ENCODE measurements at places on chromosomes 7 and 10.

GRCh38 chr7:88229302-88229995 is 9.6 kb upstream of the SRI start:
- no peak for DNase-seq

- DNase-seq, result no peak
Measured at GRCh38 chr7:148473703-148474480, 116.7 kb upstream of the C7orf33 start.

- DNase-seq, result no peak
Measured at GRCh38 chr7:105309235-105310169, 79.2 kb downstream of the SRPK2 start.

DNA sequence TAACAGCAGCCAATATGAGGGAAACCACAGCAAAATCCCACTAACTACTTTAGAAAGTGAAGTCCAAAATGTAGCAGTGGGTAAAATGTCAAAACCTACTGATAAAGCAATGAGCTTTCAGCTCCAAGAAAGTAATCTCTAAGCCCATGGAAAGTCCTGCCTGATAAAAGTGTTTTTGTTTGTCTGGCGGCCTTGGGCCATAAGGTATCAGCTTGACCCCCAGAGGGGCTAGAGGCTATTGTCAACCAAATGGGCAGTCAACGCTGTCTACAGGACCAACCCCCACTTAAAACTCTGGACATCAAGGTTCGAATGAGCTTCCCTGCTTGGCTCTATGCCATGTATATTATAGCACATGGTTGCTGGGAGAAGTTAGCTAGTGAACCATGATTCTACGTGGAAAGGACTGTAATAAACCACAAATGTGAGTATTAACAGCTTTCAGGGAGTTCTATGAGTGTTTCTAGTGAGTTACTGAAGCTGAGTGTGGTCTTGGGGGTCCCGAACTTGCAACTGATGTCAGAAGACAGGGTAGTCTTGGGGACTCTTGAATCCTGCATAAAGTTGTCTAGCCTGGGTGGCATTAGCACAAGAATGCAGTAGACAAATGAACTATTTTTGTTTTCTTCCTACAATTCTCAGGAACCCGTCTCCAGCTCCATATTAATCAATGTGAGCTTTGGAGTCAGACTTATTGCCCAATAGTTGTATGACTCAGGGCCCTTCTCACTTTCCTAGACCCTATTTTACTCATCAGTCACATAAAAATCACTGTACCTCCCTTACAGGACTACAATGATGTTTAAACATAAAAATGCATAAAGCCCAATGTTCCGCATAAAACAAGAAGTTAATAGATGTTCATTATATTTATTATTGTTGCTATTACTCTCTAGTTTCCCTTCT is 164.9 kb downstream of the DGKI start:
- peak; percentile 87 for DNase-seq

DNA sequence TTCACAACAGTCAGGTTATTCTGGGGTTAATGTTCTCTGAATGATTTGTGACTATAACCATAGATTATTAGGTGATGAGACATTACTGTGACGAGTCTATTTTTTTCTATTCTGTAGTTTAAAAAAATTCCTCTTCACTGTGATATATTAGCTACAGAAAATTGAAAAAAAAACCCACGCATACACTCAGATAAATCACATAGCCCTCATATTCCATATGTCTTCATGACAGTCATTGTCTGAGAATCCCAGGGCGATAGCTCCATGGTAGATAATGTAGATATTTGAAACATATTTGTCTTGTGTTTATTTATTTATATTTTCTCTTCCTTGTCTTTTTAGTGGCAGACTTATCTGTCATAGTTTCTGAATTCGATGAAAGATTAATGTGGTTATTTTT is 110.0 kb downstream of the CAMK1D start:
- DNase-seq, result peak; percentile 13

GRCh38 chr10:102198027-102198426 is 28.1 kb upstream of the ELOVL3 start:
- no peak for DNase-seq

- DNase-seq, result peak; percentile 69
Measured at GRCh38 chr7:107643407-107643806, 17.2 kb upstream of the SLC26A4 start.

DNA sequence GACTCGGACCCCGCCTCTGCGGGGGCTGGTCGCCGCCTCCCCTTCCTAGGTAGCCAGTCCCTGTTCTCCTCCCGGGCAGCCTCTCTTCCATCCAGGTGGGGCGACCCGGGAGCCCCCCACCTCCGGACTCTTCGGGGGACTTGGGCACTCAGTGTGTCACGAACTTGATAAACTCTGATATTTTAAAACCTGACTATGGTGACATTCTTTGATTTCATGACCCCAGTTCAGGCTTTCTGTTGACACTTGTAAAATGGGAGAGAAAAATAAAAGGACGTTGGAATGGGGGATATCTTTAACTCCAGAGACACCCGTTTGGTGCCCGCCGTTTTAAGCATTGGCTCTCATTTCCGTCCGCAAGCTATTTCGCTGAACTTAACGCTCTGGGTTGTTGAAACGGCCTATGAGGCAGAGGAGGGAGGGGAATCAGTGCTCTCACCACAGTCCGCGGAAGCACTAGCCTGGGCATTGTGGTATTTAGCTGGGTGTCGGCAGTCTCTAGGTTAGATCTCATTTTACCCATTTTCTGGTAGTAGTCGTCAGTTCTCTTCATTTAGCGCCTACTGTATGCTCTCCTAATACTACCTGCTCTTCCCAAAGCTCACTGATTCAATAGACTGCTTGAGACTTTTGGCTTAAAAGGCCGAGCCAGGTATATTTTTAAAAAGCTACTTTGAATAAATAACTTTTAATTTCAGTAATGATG is 738 bp downstream of the VPS26A start:
- DNase-seq, result peak; percentile 53
